ENCODE measurements at places on chromosomes 16 and 17.
A peak's percentile ranks its signal among the peaks of the same experiment; 100 is the strongest.

- no peak for DNase-seq
Measured at GRCh38 chr17:40818343-40818732, 4.1 kb downstream of the KRT10 start.

DNA sequence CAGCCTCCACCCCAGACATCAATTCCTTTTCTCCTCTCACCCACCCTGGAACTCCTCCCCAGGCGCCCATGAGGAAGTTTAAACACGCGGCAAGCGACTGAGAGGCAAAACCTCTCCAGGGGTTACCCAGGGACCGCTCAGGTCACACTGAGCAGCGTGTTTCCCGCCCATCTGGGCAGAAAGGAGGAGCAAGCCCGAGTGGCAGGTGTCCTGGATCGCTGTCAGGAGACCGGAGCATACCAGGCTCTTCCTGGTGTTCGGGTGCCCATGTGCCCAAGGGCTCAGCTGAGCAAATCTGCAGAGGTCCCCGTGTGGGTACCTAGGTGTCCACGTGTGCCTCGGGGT, 491 bp downstream of the SLC25A19 start:
- DNase-seq, result peak; percentile 49

- no peak for DNase-seq
Measured at GRCh38 chr17:63420868-63421680, 25.0 kb downstream of the CYB561 start.

- DNase-seq, result no peak
Measured at GRCh38 chr16:6160871-6161270, 1063.3 kb upstream of the EEF2KMT start.

DNA sequence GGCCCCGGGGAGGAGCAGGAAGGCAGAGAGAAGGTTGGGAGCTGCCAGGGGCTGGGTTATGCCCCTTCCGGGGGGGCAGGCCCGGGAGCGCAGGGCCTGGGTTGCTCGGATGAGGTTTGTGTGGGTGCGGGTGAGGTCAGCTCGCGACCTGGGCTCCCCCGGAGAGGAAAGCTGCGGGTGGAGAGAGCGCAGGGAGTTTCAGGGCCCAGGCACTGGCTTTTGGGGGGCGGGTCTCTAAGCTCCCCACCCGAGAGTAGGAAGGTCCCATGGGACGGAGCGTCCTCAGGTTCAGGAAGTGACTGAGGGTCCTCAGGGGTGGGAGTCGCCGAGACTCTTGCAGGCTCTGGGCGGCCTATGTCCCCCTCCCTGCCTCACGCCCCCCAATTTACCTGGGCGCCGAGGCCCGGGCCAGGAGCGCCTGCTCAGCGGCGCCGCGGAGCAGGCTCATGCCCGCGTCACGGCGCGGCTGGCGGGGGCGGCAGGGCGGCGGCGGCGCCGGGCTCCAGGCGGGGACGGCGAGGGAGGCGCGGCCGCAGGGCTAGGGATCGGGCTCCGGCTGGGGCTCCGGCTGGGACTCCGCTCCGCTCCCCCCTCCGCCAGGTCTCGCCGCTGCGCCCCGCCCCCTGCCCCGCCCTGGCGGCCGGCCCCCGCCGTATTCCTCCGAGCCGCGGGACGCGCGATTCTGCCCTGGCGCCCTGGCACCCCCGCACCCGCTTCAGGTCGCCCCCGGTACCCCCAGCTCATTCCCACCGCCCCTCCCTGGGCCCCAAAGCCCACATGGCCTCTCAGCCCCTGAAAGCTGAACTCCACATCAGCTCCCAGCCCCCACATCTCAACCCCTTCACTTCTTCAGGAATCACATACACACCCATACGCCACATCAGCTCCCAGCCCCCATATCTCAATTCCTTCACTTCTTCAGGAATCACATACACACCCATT, at the start of gene DOK4:
TSS of gene DOK4 (minus strand) at position 578 of the 942 bp plus-strand sequence. CDS start 6,986 bp downstream, outside the sequence.
- DNase-seq, result peak; percentile 73

DNA sequence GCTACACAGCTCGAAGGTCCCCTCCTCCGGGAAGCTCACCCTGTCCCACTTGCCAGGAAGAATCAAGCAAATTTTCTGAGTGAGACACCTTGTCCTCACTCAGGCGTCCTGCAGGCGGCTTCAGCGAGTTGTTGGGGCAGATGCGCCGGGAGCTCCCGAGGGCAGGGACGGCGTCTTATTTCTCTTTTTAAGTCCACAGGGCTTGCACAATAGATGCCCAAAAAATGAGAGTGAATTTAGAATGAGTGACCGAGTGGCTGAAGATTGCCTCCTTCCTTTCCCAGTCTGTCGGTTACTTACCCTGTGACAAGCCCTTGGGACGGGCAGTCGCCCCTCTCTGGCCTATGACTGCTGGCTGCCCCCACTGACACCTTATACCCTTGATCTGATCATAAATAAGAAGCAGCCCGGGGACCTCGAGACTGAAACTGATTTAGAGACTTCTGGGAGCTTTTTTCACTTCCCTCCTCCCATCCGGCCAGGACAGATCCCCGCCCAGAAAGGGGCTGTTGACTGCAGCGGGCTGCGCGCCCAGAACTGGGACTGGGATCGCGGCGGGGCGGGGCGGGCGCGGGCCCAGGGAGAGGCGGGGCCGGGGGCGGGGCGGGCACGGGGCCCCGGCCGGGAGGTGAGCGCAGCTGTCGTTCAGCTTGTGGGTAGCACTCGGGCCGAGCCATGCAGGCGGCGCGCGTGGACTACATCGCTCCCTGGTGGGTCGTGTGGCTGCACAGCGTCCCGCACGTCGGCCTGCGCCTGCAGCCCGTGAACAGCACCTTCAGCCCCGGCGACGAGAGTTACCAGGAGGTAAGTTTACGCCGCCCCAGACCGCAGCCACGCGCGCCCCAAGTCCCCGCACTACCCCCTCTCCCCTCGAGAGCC, at the start of gene TTYH2:
TSS of gene TTYH2 (plus strand) at position 659 of the 879 bp plus-strand sequence. CDS start at position 676, 17 bp downstream.
- peak; percentile 68 for DNase-seq

DNA sequence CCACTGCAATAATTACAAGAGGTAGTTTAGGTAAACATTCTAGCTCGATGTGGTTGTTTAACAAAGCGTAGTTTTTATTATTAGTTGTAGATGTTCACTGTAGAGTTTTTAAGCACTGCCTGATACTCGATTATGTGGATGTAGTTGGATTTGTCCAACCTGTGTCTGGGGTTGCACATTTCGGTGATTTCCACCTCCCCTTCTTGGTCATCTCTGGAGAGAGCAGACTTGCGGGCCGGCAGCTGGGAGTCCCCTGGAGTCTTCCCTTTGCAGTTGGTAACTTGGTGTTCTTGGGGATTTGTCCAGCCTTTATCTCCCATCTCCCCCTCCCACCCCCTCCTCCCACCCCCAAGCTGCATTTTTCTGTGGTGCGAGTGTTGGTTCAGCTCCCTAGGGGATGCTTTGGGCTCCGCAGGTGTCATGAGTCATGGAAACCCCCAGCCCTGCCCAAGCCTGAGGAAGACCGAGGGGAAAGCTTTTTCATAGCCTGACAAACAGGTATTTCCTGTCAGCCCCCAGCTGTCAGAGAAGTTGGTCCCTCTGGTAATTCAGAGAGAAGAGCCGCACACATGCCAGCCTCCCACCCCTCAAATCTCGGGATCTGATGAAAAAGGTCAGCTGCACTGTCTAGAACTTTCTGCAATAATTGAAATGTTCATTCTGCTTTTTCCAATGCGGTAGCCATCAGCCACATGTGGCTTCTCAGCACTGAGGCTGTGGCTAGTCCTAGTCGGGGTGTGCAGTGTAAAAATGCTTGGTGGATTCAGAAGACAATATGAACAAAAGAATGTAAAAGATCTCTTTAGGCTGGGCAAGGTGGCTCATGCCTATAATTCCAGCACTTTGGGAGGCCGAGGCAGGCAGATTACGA, 50.3 kb downstream of the KSR1 start:
- DNase-seq, result no peak

GRCh38 chr16:88724855-88725555, 18.7 kb downstream of the CTU2 start:
- DNase-seq, result no peak
